ENCODE measurements at places on chromosomes 11 and 22.

GRCh38 chr22:17057959-17058814, 26.6 kb upstream of the IL17RA start:
- DNase-seq = peak; percentile 17

GRCh38 chr22:46986788-46987187, 224.3 kb downstream of the TBC1D22A start:
- DNase-seq = no peak

- no peak for DNase-seq
Measured at GRCh38 chr11:70205049-70205725, 2.1 kb downstream of the FADD start.

DNA sequence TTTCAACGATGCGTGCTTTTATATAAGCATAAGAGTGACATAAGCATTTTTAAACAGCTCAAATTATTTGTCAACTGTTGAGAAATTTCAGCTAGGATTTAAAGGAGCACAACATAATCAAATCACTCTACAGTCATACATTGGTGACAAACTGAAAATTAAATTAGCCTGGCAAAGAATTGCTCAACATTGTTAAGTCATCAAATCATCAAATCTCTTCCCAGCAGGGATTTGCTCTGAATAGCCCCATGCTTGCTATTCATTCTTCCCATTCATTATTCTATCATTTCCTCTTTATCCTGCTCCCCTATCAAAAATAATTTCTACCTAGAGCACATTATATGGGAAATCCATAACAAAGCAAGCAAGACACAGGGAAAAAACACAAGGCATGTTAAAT, 198.7 kb upstream of the LUZP2 start:
- DNase-seq = no peak

DNA sequence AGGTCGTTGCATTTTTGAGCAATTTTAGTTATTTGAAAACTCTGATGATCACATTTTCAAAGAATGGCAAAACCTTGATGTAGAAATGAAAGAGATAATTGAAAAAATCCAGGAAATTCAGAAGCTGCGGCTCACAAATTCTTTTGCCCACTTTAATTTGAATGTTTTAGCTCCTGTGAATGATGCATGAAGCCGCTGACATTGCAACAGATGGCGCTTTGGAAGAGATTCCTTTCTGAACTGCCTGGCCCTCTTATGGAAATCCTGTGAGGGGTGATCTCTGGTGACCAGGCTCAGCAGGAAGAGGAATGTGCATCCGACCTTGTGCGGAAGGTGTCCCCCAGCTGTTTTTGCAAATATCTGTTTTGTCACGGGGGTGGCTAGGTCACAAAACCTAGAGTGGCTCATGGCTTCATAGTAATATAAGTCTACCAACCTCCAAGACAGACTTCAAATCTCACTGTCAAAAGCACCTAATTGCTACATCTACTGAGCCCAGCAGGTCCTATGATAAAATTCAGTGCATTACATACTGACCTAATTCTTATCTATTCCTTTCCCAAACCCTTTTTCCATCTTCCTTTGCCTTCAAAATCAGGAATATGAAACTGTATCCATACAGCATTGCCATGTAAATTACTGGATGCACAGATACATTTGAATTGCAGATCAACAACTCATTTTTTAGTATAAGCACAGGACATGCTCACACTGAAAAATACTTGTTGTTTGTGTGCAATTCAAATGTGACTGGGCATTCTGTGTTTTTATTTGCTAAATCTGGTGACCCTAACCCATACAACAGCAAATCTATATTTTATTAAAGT, 412.7 kb downstream of the ETS1 start:
- DNase-seq = no peak

DNA sequence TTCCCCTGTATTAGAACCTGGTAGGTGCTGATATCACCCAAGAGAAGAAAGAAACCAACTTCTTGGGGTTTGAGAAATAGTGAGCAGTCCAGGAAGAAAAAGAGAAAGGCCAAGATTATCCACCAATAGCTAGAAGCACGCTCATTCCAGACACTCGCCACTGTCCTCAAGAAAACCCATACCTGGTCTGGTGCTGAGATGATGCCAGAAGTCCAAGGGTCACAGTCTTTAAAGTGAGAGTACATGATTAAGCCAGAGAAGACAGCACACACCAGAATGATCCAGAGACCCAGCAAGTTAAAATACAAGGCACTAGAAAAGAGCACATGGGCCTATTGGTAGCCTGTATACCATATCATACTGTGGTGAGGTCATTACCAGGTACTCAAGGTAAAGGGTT, 23.6 kb downstream of the SLC5A12 start:
- DNase-seq = no peak

DNA sequence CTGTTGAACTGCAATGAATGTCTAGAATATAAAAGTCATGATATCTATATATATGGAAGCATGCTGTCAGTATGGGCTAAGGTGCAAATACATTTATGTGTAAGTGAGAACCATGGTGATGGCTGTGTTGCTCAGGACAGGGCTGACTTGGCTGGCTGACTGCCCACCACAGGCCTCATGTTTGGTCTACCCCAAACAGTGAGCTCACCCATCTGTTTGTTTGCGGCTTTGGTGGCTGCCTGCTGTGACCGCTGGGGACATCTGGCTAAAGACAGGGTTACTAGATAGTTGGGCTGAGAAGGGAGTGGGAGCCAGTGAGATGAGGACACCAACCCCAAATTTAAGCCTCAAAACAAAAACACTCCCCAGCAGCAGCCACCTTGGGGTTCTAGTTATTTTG, 6.3 kb downstream of the CD44 start:
- DNase-seq = no peak

DNA sequence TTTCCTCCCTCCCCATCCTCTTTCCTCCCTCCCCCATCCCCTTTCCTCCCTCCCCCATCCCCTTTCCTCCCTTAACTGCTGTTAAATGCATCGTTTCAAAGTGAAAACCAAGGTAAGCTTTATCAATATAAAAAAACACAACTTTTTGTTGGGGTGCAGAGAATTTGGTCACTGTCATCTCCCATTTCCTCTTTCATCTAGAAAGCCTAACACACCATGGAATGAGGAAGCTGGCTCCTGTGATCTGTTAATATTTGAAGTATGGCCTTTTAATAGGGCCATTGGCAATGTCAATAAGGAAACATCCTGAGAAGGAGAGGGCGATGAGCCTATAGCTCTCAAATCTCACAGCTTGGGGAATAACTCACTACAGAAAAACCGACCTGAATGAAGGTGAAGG, 7.0 kb downstream of the EXPH5 start:
- no peak for DNase-seq

GRCh38 chr11:24609192-24610119, 112.6 kb downstream of the LUZP2 start:
- DNase-seq = no peak

DNA sequence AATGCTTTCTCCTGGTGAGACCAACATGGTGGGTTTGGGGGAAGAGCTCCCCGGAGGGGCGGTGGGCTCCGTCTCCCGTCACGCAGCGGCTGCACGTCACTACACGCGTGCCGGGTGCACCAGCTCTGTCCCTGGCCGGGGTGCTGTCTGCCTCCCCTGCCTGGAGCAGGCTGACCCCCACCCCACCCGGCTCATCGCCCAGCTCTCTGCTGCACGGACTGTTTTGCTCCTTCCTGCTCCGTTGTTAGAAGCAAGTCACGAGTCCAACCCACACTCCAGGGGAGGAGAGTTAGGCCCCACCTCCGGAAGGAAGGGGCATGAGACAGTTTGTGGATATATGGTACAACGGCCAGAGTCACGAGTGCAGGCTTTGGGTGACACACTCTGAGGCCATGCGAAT, 364.9 kb downstream of the BRD1 start:
- no peak for DNase-seq

GRCh38 chr11:5297721-5298323, 3.9 kb downstream of the OR51B4 start:
- no peak for DNase-seq

GRCh38 chr11:129290966-129291365, 84.7 kb upstream of the BARX2 start:
- DNase-seq = no peak

DNA sequence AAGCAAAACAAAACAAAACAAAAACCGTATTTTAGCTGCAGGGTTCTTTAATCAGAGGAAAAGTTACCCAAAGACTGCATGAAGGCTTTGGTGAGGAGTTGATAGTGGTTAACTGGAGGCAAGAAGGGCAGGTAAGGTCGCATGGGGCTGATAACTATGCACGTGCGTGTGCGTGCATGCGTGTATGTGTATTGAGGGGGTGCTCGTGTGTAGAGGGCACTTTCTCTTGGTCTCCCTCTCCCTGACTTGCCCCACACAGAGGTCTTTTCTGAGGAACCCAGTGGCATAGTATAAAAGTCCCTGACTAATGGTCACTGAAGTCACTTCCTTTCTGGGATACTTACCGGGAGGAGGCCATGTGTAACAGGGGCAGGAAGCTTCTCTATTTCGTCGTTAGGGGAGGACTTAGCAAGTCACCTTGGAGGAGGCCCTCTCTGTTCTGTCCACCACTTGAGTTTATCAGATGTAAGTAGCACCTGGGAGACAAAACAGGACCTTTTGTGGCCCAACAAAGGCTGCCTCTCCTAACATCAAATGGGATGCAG, 20.1 kb upstream of the FCHSD2 start:
- no peak for DNase-seq

GRCh38 chr11:2759228-2760195, 59.7 kb upstream of the KCNQ1OT1 start:
- DNase-seq = no peak

GRCh38 chr11:128318856-128319474, 268.4 kb downstream of the ETS1 start:
- no peak for DNase-seq

DNA sequence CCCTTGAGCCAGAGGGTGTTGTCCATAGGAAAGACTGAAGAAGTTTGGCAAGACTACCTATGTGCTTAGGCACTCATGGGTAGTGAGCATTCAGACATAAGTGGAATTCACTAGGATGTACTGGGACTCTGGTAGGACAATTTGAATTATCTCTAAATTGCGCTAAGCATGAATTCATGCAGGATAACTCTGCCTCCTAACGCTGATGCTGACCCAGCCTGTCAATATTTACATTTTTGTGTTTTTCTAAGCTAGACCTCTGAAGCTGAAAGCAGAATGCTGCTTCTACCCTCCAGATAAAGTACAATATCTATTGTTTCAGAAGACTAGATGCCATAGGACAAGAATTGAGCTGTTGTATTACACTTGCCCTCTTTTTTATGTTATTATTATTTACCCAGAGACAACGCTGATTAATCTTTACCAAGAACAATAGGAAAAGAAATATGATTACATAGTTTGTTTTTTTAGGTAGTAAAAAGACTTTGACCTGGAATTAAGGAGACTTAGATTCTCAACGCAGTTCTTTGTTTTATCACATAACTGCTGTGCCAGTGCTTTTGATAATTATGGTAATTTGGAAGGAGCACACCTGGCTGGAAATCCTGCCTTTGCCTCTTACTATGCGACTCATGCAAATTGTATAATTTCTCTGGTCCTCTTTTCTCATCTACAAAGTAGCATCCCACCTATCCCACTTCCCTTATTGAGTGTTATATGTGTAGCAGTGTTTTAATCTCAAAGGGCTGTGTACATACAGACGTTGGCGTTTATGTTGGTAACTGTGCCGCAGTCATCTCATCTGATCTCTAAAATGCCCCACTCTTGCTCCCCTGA, 21.2 kb upstream of the GRAMD1B start:
- no peak for DNase-seq

DNA sequence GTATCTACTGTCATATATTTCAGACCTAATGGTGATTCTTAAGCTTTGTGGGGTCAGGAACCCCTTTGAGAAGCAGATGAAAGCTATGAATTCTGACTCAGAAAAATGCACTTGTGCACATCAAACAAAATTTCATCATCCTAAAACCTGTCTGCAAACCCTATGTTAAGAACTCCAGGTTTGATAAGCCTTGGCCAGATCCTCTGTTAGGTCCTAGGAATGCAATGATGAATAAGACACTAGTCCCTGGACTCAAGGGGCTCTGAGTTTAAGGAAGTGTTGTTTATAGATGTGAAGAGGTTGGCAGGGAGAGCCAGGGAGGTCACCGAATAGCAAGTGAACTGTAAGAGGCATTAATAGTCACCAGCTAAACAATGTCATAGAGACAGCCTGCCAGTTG, 103.2 kb downstream of the SPON1 start:
- DNase-seq = no peak

DNA sequence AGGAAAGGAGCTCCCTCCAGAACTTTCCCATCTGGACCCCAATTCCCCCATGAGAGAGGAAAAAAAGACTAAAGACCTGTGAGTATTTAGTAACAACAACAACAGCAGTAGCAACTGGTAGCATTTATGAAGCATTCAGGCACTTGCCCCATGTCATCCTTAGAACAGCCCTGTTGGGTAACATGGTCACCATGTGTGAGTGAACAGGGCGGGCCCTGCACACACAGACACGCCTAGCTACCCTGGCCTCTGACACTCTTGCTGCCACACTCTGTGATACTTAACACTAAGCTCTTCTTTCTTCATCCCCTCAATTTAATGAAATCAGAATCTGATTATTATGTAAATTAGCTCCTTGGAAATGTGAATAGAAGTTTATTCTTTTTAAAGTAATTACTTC, 26.1 kb upstream of the SLC25A18 start:
- DNase-seq = no peak

DNA sequence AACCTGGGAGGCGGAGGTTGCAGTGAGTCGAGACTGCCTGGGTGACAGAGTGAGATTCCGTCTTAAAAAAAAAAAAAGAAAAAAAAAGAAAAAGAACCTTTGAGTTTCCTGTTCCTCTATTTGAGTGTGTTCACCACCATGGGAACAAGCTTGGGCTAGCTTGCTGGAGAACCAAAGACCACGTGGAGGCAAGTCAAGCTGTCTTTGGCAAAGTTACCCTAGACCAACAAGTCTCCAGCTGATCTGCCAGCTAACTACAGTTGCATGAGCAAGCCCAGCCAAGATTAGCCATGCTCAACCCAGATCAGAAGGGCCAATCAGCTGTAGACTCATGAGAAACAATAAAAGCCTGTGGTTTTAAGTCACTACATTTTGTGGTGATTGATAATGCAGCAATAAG, 29.7 kb downstream of the SLN start:
- DNase-seq = no peak

DNA sequence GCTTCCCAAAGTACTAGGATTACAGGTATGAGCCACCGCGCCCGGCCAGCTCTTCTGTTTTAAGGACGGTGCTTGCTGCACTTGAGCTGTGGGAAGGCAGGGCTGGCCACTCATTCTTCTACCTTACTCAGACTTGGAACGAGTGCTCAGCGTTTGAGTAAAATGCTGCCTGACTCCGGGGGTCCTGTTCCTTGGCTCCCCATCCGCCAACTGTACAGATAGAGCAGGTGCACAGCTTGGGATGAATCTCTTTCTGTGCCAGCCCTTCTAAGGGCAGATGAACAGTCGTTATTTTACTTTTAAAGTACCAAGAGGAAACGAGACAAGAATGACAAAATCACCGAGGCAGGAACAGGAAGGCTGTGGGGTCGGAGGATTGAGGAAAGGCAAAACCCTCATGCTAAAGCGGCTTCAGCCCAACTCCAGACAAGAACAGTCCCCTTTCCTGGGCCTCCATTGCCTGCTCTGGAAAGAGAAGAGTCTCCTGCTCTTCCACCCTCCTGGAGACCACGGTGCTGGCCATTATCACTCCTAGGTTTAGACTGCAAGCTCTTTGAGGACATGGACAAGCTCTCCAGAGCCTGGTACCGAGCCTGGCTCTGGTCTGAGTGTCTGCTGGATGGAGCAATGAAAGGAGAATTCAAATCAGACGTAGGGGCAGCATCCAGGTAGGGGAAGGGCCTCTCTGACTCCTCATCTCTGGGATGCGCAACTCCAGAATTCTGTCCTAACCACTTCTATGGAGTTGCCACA, 1.1 kb upstream of the SUN2 start:
- no peak for DNase-seq

Data from activated T-cell treated with anti-CD3 and anti-CD28 coated beads for 1 hour (primary cell).